Stimulated activated CD4-positive, alpha-beta T cell treated with anti-CD3 and anti-CD28 coated beads, TNF-alpha, amount 100 ng/mL, for 48 hours (primary cell): ENCODE measurements at places on chromosomes 13 and 19.

GRCh38 chr13:26991508-26992181, 180.0 kb downstream of the USP12 start:
- no peak for DNase-seq

GRCh38 chr19:58166708-58167280, 16.1 kb upstream of the ZNF274 start:
- DNase-seq: no peak

- DNase-seq: no peak
Measured at GRCh38 chr13:59653916-59654315, 509.8 kb downstream of the DIAPH3 start.

- no peak for DNase-seq
Measured at GRCh38 chr13:111472559-111473460, 152.4 kb downstream of the TEX29 start.

GRCh38 chr19:3398900-3399278, 32.5 kb downstream of the NFIC start:
- no peak for DNase-seq

DNA sequence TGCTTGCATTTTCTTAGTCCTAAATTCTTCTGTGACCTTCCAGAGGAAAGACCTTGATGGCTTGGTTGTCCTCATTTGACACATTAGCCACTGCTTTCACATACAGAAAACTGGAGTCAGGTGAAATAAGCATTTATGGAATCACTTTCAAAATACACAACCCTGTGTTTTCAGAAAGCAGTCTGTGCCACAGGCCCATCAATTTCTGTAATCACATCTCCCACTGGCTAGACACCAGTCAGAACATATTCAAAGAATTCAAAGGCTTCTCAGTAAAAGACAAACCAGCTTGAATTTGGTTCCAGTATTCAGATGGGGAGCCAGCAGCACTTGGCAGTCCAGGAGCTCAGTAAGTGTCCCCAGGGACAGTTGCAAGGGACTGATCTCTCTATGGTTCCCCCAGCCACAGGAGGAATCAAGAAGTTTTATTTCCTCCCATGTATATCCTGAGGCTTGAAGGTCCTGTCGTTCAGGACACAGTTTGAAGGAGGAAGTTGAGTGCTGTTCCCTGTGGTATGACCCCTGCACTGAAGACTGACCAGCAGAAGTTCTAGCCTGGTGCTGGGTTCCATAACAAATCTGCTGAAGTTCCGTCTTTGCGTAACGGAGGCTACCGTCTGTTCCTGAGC, 214.3 kb downstream of the FOXO1 start:
- DNase-seq: no peak

- no peak for DNase-seq
Measured at GRCh38 chr13:94280349-94280748, 199.1 kb downstream of the DCT start.

- DNase-seq: no peak
Measured at GRCh38 chr13:26310470-26310869, 56.5 kb downstream of the CDK8 start.

DNA sequence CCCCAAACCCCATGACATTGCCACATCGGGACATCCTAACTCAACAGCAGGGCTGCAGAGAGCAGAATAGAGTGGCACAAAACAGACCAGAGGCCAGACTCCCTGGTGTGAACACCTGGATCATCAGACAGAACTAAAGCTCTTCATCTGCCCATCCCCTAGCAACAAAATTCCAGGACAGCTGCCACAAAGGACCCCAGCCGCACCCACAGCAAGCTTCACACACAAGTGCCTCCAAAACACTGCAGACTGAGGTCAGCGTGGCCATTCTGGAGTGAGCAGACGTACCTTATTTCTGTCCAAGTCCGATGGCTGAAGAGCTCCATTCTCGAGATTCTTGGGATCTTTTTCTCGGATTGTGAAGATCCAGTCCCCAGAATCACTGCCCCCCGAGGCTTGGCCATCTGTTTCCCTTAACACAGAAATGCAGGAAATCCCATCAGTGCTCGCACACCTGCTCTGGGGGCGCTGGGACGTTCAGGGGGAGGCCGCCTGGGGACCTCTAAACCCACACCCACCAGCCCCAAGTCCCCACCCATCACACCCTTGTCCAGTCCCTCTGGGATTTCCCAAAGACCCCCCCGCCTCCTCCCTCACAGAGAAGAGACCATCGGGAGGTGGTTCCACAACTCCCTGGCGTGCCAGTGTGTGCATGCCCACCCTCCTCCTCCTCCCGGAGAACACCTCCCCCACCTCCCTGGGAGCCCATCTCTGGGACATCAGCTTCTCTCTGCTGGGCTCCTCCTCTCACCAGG, 115.2 kb downstream of the STK24 start:
- no peak for DNase-seq

DNA sequence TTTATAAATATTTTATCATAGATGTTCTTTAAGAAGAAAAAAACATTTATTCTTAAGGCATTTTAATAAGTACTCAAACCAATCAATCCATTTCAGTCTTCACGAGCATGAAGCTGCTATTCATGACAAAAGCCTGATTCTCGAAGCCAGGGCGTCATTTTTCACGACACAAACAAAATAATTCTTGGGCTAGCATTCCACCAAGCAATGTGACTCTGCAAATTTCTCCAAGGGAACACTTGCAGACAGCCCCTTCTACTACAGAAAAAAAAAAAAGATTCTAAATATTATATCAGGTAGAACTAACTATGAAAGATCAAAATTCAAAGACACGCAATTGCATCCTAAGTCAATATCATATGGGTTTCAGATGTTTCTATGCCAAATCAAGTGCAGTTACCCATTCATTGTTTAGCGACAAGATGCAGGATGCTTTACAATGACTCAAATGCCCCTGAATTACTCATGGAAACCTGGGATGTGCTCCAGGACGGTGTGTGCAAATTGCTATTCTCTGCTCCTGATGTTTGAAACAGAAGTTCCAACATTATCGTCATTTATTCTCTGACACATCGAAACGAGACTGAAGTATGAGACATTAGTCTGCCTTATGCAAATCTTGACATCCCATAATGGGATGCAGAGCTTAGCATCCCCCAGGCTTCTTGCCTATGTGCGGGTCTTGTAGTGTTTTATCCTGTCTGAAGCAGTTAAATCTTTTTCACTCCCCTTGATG, 517.7 kb downstream of the MYO16 start:
- no peak for DNase-seq

DNA sequence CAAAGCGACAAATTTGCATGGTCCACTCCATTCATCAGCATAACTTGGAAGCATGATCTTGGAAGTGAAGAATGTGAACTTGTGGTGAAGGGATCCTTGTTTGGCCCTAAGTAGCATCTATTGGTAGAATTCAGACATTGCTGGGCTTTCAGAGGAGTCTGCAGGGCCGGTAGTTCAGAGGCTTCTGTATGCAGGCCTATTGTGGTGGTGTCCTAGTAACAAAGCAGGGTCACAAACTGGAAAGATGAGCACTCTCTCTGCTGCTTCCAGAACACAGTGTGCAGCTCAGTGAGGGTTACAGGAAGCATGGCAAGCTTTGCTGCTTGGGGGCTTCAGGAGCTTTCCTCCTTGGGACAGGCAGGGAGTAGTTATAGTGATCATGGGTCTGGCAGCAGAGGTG, 206.0 kb downstream of the TDRD3 start:
- DNase-seq: no peak

DNA sequence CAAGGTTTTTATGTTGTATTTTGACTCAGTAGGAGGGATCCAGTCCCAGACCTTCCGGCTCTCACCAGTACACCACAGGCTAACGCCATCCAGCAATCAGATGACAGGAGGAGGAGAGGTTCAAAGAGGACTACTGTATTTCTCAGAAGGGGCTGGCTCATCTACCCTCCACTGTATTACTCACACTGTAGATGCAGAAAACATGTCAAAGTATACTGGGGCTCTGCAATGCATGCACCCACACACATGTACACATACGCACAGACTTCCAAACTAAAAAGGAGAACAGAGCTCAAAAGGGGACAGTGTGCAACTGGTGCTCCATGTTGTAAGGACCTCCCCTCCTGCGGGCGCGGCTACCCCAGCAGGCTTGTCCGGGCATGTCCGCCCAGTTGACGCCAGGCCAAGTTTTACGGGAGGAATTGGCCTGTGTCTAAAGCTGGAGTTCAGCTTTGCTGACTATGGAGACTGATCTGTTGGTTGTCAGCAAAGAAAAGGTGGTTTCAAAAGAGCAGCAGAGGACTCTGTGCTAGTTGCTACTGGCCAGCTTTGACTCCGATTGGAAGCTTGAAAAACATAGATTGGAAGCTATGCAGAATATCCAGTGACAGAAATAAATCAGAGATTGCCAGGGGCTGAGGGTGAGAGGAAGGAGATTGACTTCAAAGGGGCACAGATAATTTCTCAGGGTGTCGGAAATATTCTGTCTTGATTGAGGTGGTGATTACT, 314.2 kb downstream of the DLEU7 start:
- no peak for DNase-seq

DNA sequence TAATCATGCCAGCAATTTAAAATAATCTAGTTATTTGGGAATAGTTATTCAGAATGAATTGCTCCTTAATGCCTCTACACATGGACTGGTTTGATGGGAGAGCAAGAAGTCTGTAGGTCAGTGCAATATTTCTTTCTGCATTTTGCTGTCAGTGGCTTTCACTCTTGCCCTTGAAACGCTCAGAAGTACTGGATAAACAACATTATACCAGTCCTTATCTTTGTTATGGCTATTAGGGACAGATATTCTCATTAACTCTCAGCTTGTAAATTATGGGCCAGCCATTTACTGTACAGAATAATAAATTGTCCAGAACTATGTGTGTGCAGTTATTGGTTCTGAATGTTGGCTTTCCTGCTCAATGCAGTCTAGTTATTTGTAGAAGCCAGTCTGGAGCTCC, 224.4 kb downstream of the OXGR1 start:
- no peak for DNase-seq

GRCh38 chr19:14345116-14345763, 36.0 kb upstream of the ADGRE5 start:
- DNase-seq: no peak

- DNase-seq: no peak
Measured at GRCh38 chr13:21040120-21040826, 21.1 kb downstream of the LATS2 start.

DNA sequence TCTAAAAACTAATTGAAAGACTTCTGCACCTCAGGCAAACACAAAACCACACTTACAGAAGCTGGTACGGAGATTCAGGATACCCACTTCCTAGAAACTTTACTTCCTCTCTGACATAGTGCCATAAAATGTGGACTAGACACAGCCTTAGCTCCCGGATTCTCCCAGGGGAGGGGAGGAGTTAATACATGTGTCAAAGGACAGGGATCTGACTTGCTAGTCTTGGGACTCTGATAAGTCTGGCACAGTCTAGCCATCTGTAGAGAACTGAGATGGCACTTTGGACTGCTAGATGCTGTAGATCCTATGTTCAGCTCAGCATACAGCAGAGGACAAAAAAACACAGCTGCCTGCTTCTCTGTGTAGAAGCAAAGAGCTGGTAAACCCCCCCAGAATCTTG, 769.8 kb upstream of the MIR17HG start:
- no peak for DNase-seq

GRCh38 chr19:3189702-3190469, 4.2 kb downstream of the NCLN start:
- no peak for DNase-seq

DNA sequence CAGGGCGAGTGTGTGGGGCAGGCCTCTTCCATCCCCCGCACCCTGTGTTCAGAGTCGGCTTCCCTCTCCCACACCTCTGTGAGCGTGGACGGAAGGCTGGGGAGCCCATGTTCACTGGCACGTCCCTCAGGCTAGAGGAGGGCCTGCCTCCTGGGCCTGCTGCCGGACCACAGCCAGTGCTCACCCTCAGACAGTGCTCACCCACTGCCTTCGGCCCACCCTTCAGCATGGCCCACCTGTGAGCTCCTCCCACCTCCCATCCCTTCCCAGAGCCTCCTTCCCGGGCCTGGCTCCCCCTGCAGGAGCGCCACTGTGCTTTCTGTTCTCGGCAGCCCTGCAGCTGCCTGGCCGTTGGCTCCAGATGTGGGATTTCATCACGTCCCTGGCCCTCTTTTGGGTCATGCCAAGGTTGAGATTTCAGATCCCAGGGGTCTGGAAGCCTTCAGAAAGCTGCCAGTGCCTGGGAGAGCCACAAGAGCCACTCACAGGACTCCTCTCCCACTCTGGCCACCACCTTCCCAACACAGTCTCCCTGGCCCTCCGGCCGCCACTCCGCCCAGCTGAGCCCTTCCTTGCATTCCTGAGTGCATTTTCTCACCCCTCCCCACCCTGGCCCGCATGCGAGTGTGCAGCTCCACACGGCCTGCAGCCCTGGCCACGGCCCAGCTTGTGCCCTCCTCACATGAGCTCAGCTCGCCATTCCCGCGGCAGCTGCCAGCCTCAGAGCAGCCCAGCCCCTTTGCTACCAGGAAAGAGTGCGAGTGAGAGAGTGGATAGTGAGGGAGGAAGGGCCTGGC, 25.3 kb downstream of the CAPN12 start:
- DNase-seq: no peak

DNA sequence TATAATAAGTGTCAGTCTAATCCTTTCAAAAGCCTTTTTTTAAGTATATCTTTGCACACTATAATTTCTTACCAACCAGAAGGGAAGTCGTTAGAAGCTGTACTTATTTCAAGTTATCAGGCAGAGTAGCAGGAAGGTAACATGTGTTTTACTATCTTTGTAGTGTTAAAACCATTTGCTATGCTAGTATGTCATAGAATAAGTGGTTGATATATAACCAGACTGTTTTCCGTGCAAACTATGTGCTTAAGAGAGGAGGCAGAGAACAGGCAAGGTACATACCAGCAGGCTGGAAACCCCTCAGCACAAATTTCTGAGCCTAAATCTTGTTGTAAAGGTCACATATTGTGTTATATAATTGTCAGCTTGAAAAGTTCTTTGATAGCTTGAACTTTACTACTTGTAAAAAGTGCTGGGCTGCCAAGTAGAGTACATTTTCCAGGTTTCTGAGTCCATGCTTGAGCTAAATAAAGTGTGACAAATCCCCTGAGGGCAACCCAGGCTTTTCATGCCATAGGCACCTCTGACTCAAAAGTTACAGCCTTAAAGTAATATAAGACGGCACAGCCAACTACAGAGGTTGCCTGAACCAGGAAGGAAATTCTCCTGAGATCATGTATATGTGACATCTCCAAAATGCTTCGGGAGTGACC, 1297.4 kb downstream of the PCDH9 start:
- no peak for DNase-seq

GRCh38 chr19:10661946-10662345, 7.8 kb downstream of the ILF3 start:
- DNase-seq: no peak

GRCh38 chr19:34284505-34284904, 30.2 kb downstream of the GARRE1 start:
- no peak for DNase-seq
